ENCODE measurements at places on chromosomes 16 and 17. TPM values are rescaled to one million over a fixed set of nuclear protein-coding genes. Genes with fewer than 3 reads are reported as not detected.

Gene CACNG5
- total RNA-seq, result not detected

Gene SKAP1
- 0.84 TPM for total RNA-seq

Gene ZMYND15
- total RNA-seq, result 7.7 TPM

Gene C16orf96
- total RNA-seq, result 0.24 TPM
